ENCODE measurements at places on chromosomes 1 and 21.

DNA sequence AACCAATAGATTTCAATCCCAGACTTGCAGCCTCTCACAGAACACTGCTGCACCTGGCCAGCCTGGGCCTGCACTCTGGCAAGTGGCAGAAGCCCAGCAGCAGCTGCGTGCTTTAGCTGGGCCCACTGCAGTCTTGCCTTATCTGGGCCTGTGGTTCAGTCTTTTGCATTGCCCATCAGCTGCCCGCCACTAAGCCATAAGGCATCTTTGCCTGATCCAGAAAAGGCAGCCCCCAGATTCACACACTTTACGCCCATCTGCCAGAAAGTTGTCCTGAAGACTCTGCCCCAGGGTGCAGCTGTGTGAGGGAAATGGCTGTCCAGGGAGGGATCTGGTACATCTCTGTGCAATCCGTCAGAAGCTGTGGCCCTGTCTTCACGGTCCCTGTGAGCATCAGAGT, 217.0 kb downstream of the DNAH14 start:
- no peak for DNase-seq

- no peak for DNase-seq
Measured at GRCh38 chr21:34981791-34982190, 67.3 kb downstream of the RUNX1 start.

DNA sequence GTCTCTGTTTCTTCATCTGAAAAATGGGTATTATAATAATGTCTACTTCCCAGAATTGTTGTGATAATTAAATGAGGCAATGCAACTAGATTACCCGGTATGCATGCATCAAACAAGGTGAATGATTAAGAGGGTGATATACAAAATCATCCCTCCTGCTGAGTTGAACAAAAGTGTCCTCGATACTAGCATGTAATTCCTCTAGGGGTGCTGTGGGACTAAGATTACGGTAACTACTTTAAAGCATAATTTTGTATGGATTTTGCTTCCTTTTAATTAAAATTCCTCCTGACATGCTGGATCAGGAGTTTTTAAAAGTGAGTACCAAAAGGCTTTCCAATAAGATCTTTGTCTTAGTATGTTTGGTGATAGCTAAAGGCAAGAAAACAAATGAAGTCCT, 98.7 kb upstream of the PRMT6 start:
- DNase-seq, result no peak

DNA sequence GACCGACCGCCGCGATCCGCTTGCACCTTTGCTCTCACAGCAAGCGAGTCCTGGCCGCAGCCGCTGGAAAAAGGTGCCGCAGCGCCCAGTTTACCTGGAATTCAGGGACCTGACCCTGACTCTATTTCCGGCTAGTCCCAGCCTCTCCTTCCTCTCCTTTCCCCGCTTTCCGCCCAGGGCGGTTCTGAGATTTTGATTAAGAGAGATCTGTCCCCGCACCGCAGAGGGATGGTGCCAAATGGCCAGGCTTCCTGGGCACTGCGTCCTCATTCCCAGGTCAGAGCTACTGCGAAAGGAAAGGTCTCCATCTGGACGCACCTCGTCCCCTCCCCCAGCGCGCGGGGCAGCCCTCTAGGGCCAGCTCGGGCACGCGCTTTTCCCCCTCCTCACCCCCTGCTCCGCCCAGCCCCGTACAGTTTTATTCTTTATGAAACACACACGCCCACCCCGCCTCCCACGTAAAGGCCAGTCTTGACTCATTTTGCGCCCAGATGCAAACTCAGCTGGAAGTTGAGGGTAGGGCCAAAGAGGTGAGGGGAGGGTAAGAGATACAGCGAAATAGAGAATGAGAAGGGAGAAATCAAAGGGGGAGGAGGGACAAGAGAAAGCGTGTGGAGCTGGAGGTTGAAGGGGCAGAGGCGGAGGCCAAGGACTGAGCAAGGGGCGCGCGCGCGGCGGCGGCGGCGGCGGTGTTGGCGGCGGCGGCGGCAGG, 411.8 kb upstream of the ESRRG start:
- no peak for DNase-seq

DNA sequence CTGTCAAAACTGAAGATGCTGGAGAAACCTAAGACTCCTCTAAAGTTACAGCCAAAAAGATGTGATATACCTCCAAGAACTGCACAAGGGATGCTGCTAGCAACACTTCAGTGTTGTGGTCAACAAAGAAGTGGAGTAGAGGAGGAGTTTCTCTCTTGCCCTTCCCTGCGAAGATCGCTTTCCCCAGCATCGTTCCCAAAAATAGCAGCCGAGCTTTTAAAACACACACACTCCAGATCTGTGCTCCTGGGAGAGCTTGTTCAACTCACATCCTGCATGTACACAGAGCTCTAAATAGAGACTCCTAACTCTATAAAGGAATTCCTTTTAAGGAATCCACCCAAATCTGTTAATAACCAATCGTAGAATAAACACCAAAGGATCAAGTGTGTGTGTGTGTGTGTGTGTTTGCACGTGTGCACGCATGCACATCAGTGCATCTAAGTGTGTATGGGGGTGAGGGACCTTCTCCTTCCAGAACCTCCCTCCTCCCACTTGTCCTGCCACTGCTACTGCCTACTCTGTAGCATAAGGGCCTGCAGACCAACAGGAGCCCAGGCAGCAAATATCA, 58.5 kb downstream of the PSMG1 start:
- DNase-seq, result no peak

DNA sequence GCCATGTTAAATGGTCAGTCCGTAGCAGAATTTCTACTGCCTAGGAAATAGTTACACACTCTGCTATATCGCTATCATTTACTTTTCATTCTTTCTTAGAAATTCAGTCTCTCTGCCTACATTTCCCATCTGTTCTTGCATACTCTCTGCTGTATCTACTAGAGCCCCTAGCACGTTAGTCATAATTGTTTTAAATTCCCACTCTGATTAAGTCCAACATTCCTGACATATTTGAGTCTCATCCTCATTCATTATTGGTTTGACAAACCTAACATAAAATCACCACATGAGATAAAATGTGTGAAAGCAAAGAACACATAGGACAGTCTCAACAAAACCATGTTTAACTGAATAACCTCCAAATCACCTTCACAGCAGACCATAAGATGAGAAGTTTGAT, 513.6 kb downstream of the PLPP3 start:
- no peak for DNase-seq

DNA sequence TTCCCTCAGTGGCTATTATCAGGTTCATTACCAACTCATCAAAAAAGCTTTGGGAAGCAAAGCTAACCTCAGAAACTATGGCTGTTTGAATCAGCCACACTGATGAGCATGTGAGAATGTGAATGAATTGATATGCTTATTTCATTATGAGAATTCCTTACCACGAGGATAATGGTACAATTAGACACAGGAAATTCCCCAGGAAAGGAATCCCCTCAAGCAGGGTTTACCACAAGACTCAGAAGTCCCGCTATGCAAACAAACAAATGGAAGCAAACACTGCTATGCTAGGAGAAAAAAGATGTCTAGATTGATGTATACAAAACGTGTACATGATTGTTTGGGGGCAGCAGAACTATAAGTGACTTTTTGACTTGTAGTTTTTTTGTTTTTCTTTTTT, 205.0 kb downstream of the HMCN1 start:
- no peak for DNase-seq

GRCh38 chr1:74463333-74463988, 49.0 kb downstream of the LRRC53 start:
- DNase-seq, result no peak

- no peak for DNase-seq
Measured at GRCh38 chr21:37564341-37564923, 197.9 kb downstream of the DYRK1A start.

DNA sequence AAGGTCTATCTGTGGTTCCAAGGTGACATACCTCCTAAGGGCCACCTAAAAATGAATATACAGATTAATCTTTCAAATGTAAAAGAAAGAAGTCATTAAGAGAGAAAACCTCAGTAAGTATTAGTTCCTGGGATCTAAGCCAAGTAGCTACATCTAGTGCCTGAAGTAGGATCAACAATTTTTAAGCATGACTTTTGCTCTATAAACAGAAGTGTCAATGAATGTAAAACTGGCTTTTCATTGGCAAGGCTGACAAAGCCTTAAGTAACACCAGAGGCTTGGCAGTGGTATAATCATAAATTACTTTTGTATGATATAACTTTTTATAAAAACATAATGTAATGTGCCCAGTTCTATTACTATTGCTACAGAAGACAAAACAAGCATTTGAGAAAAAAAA, 12.2 kb upstream of the ACADM start:
- no peak for DNase-seq

- no peak for DNase-seq
Measured at GRCh38 chr21:44441041-44441400, 14.3 kb upstream of the LRRC3 start.

DNA sequence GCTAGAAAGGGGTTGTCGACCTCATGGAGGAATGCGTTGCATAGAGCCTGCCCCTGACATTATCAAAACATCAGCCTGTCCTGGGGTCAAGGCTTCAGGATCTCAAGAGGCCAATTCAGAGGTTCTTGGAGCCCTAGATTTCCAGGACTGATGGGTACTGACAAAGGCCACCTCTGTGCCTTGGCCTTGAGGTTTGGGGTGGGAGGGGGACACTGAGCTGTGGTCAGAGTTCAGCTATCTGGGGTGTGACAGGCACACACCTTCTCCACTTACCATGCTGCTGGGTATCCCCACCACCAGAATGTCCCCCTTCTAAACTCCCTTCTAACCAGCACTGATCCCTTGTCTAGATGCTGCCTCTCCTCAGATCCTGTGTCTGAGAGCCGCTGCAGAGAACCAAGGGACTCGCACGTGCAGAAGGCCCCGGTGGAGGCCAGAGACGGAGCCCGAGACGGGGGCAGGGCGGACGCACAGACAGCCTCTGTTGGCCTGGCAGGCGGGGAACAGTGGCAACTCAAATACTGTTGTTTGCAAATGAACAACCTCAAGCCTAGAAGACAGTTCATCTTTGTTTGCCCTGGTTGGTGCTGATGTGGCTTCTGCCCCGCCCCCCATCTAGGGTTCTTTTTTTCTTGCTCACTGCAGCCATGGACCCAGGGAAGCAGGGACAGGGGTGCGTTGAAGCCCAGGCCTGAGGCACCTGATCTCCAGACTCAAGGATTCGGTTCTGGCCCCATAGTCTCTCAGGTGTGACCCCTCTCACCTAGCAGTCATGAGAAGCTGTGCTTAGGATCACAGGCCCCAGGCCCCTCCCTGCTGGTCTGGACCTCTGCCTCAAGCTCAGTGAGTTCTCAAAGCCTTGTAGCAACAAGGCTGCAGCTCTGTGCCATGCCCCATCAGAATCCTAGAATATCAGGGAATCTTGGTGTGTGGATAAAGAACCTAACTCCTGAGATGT, 28.1 kb upstream of the CSF1 start:
- no peak for DNase-seq

DNA sequence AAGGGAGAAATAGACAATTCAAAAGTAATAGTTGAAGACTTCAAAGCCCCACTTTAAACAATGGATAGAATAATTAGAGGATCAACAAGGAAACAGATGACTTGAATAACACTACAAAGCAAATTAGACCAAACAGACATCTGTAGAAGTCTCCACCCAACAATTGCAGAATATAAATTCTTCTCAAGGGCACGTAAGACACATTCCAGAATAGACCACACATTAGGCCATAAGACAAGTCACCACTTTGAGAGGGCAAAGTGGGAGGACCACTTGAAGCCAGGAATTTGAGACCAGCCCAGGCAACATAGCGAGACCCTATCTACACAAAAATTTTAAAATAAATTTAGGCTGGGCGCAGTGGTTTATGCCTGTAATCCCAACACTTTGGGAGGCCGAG, 20.5 kb upstream of the RNF186 start:
- no peak for DNase-seq

- no peak for DNase-seq
Measured at GRCh38 chr1:163068716-163069115, 445 bp upstream of the RGS4 start.

- DNase-seq, result no peak
Measured at GRCh38 chr1:182069028-182069466, 7.5 kb upstream of the ZNF648 start.

DNA sequence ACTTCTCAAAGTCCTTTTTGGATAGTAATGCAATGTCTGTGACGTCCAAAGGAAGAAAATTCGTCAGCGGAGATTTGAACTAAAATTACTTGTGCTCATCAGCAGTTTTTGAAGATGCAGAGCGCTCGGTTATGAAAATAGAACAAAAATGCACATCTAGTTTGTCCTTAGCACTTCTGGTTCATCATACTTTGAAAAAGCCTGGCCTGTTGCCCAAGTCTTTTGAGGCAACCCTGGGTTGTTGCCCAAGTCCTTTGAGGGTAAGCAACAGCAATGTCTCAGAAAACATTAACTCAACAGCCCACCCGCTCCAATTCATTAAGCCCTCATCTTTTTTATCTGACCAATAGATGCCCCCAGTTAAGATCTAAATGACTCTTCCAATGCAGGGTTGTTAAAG, 91.9 kb downstream of the HUNK start:
- no peak for DNase-seq

- no peak for DNase-seq
Measured at GRCh38 chr1:101111461-101111860, 85.9 kb upstream of the DPH5 start.

DNA sequence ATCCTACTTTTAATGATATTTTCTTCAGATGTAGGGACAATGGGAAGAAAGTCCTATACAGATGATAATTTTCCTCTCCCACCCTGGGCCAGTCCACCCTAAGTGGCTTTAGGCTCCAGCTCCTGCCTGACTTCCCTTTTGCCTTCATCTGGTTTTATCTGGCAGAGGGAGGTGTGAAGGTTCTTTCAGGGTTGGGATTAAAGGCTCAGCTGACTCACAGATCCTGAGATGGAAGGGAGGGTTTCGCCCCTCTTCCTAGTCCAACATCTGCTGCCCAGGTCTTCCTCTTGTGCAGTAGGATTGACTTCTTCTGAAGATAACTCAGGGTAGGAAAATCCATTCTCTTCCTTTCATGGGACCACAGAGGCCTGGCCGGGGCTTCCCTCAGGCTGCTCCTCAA, 362.4 kb upstream of the KAZN start:
- no peak for DNase-seq

DNA sequence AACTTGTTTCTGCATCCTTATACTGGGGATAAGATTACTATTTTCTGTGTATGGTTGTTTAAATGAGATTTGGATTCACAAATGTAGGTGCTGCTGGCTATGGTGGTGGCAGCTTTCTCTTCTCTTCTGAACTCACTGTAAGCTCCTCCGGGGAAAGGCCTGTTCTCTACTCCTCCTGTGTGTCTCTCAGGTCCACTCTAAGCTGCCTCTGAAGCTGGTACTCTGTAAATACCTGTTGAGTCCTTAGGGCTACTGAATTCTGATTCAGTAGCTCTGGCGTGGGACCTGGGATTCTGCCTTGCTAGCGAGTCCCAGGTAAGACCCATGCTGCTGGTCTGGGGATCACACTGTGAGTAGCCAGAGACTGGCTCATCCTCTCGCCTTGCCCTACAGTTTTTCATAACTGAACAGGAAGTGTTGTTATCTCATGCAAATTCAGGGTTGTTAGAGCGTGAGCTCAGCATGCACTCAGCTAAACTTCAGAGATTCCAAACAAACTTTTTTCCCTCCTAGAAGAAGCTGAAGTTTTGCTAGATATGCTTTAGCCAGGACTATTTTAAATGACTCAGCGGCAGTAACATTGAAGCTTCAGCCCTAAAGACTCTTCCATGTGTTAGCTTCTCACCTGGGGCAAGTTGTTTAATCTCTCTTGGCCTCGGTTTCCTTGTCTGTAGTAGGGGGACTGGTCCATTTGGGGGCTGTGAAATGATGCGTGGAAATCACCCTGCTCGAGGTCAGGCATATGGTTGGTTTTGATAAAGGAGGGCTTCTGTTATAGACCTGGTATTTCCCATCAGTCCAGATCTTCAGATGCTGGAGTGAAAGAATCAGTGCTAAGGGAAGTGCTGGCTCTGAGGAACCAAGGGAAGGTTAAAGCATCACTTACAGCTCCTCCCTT, 271.5 kb upstream of the TMEM51 start:
- no peak for DNase-seq

GRCh38 chr1:153506831-153507413, 28.9 kb downstream of the S100A6 start:
- no peak for DNase-seq

Measured in right renal cortex interstitium (tissue), 3 donors.